ENCODE measurements at places on chromosomes 6 and 20.

DNA sequence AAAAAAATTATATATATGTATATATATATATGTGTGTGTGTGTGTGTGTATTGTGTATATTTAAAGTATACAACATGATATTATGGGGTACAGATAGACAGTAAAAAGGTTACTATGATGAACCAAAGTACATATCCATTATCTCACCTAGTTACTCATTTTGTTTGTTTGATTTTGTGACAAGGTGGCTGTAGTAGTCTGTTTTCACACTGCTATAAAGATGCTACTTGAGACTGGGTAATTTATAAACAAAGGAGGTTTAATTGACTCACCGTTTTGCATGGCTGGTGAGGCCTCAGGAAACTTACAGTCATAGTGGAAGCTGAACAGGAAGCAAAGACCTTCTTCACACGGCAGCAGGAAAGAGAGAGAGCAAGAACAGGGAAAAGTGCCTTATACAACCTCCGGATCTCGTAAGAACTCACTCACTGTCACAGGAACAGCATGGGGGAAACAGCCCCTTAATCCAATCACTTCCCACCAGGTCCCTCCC lies 30.2 kb upstream of the DACT2 start:
- no peak for DNase-seq

DNA sequence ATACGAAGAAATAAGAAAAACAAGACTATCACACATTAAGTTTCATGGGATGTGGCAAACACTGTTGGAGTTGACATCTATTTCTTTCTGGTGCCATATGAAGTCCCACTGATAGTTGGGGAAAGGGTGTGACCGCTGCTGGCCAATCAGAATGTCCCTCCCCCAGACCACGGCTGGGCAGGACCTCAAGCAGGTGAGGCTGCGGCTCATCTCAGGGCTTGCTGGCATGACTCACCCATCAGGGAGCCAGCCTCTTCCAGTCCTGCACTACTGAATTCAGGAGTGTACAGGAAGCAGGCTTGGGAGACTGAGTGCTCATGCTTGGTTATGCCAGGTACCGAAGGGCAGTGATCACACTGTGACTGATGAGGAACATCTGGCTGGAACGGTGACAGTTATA lies 18.9 kb downstream of the PREP start:
- DNase-seq: peak; percentile 11

DNA sequence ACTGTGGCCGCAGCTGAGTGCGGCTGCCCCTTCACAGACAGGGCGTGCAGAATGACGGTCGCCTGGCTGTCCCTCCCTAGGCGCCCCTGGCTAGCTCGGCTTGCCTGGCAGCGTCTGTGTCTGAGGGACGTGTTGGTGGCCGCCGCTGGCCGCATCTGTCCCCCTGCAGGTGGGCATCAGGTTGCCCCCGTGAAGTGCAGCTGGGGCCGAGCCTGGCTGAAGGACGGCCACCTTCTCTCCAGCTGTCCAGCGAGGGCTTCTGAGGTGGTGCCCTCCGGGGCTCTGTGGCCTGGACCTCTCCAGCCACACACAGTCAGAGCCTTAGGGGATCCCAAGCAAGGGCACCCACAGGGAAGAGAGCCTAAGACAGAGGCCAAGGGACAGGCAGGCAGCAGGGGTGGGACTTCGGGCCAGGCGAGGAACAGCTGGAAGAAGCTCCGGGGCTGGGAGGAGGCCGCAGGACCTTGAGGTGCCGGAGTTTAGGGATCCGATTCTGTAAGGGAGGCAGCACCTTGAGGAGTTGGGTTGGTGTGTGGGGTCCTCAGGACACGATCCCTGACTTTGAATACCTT lies 89.0 kb upstream of the EPB41L1 start:
- no peak for DNase-seq

DNA sequence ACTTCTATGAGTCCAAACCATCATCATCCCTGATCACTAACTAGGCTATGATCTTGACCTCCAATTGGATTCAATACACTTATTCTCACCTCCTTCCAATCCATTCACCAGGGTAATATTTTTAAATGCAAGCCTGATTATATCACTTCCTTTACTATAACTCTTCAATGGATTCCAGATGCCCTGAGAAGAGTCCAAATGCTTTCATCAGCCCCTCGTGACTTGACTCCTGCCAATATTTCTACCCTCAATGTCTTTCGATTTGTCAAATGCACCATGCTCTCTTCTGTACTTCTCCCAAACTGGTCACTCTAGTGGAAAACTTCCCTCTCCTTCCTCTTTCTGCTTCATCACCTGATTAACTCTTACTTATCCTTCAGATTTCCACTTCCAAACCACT lies 70.8 kb downstream of the CD164 start:
- DNase-seq: no peak

DNA sequence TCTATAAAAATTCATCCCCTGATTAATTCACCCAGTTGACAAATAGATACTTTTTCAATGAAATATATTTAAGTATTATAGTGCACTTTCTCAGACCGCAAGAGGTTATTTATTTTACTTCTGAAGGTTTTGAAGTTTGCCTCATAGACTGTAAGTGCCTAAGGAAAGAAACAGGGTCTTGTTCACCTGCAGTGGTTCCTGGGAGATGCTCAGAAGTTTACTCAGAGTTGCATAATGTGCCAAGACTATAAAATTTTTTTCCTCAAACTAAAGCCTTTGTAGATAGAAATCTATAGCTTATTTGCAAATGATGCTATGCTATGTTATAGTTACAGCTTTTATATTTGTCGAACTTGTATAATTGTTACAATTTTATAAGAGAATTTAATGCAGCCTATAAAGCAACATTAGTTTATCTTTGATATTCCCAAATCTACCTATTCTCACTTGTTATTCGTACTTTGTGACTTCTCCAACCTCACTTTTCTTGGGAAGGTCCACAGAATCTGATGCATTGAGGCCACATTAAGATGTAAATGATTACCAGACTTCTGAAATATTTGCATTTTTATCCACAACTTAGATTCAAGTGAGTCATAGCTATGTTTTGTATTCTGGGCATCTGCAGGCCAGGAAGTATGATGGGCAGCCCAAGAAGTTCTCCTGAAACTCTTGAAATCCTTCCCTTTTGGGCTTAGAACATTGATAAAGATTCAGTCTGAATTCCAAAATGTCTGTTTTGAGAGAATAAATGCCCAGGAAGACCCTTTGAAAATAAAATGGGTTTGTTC lies 35.7 kb downstream of the KCNQ5 start:
- DNase-seq: no peak

DNA sequence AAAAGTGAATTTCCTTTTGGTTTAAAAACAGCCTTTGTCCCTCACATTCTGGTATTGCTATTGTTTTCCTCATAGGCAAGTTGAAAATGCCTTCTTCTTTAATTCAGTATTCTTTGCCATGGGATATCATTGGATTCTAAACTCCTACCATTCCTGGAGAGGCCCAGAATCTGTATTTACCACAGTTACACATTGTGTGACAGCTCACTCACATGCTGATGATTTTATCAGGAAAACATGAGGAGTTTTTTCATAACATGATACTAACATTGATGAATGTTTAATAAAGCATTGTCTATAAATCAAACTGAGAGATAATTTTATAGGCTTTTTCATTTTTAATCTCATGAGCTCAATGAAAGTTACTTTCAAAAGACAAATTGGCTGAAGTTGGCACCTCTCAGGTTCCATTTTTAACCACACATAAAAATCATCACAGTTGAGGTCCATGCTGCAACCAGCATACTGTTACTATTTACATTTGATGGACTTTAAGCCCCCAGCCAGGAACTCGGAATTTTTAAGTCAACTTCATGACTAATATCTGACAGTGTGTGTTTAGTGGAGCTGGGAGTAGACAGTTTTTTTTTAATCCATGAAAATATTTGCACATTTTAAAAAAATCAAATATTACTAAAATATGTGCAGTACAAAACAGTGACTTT lies 82.8 kb downstream of the FAM83B start:
- DNase-seq: no peak

DNA sequence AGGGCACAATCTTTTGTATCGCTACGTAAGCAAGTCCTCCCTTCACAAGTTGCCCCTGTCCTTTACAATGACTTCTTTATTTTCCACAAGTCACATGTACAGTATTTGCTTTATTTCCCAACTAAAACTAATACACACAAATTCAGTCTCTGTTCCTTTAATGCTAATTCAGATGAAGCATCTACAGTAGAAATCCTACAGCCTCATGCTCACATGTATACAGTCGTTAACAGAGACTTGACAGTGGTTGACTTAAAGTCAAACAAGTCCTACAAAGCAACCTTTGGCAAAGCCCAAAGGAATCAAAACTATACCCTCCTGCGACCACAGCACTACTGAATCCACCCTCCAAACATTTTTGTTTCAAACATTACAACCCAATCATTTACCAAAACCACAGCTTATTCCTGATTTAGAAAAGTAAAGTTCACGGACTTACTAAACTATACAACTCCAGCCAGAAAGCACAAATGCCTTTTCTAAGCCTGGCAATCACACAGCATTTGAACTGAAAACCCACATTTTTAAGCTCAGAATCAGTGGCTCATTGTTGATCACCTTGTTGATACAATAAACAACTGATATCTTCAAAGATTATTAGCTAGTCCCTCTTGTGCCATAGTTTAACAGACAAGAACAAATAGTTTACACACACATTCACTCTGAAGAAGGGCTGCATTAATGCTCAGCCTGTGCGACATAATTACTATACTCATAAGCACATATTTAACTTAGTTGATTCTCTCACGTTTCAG lies 70.9 kb upstream of the NHSL1 start:
- DNase-seq: no peak

GRCh38 chr20:57047281-57048026 lies 219.0 kb downstream of the BMP7 start:
- no peak for DNase-seq

- DNase-seq: no peak
Observed at GRCh38 chr20:63179687-63180568, 36.0 kb downstream of the YTHDF1 start.

DNA sequence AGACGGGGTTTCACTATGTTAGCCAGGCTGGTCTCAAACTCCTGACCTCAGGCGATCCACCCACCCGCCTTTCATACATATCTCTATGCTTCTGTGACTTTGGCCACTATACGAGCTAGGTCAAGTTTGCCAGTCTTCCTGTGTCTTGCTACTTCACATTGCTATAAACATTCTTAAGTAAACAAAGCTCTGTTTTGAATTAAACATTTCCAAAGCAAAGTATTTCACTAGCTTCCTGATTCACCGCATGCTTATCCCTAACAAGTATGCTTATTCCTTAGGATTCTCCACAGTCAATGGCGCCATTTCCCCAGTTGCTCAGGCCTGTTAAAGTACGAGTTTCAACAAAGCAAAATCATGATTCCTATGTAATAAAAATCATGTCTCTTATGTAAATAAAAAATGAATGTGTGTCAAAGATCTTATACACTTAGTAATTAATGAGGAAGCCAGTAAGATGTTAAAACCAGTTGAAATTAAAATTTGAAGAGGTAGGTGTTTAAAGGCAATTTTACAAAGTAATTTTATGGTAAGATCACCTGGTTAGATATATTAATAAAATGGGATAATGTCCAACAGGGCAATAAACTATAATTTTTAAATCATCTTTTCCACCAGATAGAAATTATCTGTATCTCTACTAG lies 88.5 kb downstream of the PRKN start:
- DNase-seq: no peak

- no peak for DNase-seq
Observed at GRCh38 chr20:60984666-60985065, 267.4 kb upstream of the CDH4 start.

- no peak for DNase-seq
Observed at GRCh38 chr6:83092756-83093399, 25.4 kb downstream of the DOP1A start.

DNA sequence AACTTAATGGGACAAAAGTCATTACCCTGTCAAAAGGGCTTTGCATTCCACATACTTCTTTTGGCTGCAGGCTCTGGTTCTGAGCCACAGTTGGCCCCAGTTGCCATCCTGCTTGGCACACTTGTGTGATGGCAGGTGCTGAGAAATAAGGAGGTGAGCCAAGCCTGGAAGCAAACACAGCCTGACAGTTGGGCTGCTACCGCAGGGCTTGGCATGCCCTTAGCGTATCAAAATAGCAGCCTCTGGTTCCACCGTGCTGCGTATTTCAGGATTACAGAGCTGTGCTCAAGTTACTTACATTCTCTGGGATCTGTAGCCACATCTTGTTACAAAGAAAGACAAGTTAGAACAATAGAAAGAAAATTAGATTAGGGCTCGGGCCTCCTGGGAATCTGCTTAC lies 11.1 kb downstream of the MTHFD1L start:
- no peak for DNase-seq

DNA sequence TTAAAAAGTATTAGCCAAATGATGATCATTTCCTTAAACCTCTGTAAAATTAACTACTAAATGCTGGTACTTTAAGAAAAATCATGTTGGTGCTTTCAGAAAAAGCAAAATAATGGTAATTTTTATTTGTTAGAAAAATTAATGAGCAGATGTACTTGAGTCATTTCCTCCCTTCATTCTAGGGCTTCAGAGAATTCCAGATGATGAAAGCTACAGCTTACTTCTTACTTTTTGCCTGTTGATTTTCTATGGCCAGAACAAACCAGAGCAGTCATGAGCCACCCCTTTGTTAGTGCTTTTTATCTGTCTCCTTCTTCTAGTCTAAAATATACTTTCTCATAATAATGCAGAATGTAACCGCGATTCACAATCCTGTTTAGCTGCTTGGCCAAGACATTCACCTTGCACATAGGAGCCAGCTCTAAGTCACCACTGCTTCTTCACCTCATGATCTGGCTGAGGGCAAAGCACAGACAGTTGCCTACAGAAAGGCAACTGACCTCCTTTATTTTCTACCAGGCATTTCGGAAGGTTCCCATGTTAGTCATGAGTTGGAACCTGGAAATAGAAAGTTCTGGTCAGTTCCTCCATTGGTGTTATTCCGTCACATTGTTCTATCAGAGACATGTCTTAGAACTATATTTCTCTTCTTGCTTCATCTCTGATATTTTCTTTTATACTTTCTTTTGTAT lies 43.5 kb upstream of the TINAG start:
- no peak for DNase-seq

DNA sequence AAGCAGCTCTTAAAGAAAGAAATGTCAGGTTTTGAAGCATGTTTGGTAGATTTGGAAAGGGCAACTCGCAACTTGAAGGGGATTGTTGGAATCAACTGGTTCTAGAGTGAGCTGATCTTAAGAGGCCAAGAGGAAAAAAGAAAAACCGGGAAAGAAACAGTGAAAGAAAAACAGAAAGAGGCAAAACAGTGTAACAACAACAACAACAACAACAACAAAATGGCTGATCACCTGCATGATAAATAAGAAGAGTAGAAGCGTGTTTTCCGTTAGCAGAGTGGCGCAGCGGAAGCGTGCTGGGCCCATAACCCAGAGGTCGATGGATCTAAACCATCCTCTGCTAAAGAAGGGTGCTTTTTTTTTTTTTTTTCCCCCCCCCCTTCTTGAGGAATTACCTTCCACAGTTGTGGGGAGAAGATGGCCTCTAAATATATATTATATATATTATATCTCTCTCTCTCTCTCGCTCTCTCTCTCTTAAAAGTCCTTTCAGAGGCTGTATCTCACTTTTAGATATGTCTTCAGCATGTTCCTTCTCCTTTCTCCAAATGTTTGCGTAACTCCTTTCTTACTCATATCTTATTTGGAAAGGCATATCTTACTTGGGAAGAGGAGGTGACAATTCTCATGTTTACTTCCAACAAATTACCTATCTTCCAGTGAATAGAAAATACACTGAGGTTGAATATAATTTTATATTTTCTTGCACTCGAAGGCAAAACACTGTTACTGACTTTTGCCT lies 134.4 kb downstream of the OR2B2 start:
- no peak for DNase-seq

- DNase-seq: no peak
Observed at GRCh38 chr6:105550955-105551620, 148.2 kb upstream of the PREP start.

GRCh38 chr20:19828232-19828631 lies 70.2 kb downstream of the RIN2 start:
- no peak for DNase-seq

- DNase-seq: peak; percentile 85
Observed at GRCh38 chr20:62938105-62938888, at the start of gene GID8. TSS of gene GID8 (plus strand) at chr20:62938147. CDS start at chr20:62941503, 3,356 bp downstream.

Measured in erythroblast (primary cell).